Inflammatory macrophage (primary cell): ENCODE measurements at places on chromosomes 11 and 22.
A peak's percentile ranks its signal among the peaks of the same experiment; 100 is the strongest.

GRCh38 chr11:1628506-1629325, 859 bp upstream of the KRTAP5-5 start:
- peak; percentile 38 for DNase-seq

GRCh38 chr11:3156282-3156660, 8.8 kb downstream of the OSBPL5 start:
- DNase-seq, result peak; percentile 57

- no peak for DNase-seq
These were observed 34.7 kb upstream of the CLNS1A start for GRCh38 chr11:77672264-77672663.

- DNase-seq, result no peak
These were observed 277.4 kb downstream of the FAM76B start for GRCh38 chr11:95512177-95512576.

DNA sequence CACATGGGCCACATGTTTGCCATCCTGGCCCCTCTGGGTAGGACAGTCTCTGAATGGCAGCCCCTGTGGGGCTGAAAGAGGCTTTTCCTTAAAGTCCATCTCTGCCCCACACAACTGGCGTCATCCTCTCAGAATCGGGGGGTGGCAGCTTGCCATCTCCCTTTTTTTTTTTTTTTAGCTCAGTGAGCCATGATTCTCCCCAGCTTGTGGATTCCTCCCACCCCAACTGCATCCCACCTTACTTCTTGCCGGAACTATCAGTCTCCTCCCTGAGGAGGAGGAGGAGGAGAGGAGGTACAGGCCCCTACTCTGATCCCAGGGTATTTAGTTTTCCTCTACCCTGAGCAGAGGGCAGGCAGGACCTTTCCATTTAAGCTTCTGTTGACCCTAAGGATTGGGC, 3.4 kb downstream of the DGKZ start:
- DNase-seq, result no peak

DNA sequence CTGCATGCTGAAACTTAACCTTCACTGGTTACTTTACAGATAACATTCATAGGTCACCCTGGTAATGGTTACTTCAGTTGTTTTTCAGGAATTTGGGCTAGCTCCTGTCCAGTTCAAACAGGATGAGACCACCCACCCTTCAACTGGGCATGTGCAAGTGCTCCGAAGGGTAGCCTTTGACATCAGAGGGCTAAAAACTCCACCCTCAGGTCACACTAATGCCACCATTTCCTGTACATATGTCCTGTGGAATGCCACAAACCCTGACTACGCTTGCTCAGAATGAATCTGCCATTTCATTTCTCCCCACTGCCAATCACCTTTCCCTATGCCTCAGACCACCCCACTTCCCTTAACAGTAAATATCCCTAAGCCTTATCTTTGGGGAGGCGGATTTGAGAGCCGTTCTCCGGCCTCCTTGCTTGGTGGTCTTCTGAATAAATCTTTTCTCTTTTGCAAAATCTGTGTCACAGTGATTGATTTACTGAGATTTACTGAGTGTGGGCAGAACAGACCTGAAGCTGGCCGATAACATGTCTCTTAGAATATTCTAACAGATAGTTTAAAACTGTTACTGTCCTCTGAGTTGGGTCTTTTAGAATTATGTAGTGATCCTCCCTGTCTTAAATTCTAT, 25.4 kb upstream of the FXYD2 start:
- DNase-seq, result no peak

GRCh38 chr11:15710580-15711275, 596.0 kb downstream of the INSC start:
- DNase-seq, result no peak

- no peak for DNase-seq
These were observed 46.4 kb upstream of the AMOTL1 start for GRCh38 chr11:94721565-94722292.

DNA sequence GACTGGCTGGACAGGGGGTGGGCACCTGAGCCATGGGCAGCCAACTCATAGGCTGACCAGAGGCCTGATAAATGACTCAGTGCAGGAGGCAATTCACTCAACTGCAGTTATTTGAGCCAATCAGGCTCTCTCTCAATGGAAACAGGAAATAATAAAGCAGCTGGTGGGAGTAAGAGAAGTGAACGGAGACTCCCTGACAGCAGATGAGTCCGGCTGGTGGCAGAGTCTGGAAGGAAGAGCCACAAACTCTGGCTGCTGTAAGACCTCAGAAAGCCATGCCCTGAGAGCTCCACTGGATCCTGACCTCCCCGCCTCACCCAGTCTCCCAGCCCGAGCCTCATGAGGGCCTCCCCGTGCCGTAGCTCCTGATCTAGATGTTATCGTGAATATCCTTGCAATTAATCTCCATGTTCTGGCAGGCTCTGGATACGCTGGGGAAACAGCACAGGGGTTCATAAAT, 69.8 kb downstream of the TRIM29 start:
- DNase-seq, result peak; percentile 38

GRCh38 chr22:48975316-48975741, 852.3 kb downstream of the BRD1 start:
- DNase-seq, result no peak

DNA sequence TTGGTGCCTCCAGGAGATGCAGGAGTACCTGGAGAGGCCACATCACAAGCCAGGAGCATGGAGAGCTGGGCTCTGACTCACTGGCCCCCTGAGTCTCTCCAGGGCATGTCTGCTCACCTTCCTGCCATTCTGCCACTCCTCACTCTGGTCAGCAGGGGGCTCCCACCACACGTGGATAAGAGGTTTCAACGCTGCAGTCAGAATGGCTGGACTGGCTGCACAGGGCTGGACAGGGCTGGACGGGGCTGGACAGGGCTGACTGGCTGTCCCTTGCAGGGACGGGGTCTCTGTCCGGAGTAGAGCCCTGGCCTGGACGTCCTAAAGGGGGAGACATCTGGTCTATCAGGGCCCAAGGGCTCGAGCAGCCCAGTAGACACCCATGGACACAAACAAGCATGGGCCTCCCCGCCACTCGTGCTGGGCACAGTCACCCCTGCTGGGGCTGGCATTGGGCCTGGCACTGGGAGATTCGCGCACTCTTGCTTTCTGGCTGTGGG, 34.6 kb downstream of the CYTH4 start:
- peak; percentile 78 for DNase-seq

- DNase-seq, result no peak
These were observed 44.9 kb downstream of the PLEKHA7 start for GRCh38 chr11:16969010-16969999.
